ENCODE measurements at places on chromosomes 6 and 20.

DNA sequence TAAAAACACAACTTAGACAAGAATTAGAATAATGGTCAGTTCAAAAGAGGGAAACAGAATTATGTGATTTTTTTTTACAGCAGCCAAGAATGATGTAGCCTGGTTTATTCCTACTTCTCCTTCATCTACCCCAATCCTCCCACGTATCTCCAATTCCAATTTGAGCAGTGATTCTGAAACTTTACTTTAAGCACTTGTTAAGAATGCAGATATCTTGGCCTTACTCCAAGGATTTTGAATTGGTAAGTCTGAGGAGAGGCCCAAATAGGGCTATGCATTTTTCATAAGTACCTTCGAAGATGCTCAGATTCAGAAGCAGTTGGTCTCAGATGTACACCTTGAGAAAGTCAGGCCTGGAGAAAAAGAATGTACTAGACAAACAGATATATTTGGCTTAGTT is 233.4 kb upstream of the FLRT3 start:
- DNase-seq, result no peak

DNA sequence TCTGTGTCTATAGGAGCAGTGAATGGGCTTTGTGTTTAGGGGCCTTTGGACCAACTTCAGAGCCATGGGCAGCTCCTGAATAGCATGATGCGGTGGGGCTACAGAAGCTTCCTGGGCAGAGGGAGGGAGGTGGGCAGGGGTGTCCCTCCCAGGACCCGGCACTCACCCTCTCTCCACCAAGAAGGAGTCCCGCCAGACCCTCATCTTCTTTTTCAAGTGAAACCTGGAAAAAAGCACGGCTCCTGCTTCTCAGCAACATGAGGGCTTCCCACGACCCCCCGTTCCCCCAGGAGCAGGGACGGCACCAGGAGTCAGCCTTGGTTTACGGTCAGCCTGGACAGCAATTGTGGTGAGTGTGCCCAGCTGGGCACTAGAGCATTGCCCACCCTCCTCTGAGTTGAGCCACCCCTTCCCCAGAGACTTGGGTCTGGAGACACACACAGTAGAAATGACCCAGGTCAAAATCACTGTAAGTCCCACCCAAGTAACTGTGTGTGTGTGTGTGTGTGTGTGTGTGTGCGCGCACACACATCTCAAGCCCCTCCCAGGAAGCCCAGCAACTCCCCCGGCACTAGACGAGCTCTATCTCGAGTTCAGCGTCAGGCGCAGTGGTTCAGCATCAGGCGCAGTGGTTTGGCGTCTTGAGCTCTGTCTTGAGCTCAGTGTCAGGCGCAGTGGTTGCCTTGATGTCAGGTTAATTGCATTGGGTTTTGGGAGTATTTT is 108.2 kb downstream of the SULF2 start:
- no peak for DNase-seq

DNA sequence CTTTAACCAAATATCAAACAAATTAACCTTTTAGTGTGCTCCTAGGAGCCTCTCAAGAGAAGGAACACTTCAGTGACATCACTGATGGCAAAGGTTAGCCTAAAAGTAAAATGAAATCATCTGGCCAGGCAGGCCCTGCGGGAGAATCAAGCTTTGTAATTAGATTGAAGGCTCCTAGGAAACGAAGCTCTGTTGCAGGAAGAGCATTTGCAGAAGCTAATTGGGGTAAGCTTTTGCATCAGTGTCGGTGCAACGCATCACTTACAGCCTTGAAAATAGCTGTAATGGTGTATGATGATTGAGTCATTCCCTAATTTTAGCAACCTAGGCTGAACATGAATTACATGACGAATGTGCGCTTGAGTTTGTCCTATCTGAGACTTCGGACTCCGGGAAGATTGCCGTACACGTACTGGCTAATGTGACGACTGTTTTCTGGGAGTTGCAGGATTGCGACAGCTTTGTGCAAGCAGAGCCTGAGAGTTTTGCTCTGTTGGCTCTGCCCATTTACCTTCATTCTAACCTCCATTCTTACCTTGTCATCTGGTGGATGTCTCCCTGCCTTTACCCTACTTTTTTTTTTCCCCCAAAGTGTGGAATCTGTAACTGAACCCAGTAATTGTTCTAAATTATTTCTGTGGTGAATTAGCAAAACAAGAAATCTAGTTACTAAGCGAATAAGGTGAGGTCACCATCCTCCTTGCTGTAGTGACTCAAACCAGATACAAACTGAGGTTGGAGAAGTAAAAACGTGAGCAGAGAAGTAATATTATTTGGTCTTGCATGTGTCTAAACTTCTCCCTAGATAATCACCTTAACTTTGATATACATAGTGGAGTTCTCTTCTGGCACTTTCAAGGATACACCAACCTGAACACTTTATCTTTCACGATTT is 675.9 kb upstream of the CITED2 start:
- DNase-seq, result no peak

DNA sequence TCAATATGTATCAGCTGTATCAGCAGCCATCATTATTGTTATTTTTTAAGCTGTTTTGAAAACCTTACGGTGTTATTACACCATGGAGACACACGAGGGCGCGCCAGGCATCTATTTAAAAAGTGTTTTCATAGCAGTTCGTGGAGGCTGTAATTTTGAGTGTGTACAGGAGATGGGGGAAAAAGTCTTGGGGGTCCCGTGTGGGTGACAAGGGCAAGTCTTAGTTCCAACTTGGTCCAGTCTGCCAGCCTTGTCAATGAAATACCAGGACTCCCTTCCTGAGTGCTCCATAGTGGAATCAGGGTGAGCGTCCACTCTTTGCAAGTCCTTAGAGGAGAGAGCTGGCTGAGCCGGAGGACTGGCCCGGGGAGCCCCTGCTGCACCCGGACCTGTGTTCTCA is 43.3 kb downstream of the SLC2A10 start:
- DNase-seq, result no peak

DNA sequence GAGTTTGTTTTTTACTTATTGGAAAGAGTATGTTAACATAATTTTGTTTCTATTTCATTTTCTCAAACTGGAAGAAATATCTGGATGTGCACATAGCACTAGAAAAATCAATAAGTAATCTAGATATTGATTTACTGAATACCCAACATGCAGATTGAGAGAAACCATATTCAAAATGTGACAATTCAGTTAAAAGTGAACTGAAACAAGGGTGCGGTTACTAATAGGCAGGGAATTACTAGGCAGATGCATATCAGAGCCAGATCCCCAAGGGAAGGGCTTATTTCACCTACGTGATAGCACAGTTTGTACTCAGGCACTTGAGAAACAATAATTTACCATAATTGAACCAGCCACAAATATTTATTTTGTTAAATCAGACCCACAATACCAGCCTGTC is 493.1 kb upstream of the FLRT3 start:
- DNase-seq, result no peak

- no peak for DNase-seq
Measured at GRCh38 chr6:42201382-42201781, 6.6 kb upstream of the GUCA1B start.

GRCh38 chr6:10194816-10195672 is 219.8 kb downstream of the TFAP2A start:
- no peak for DNase-seq

GRCh38 chr20:47776639-47777038 is 8.6 kb downstream of the SULF2 start:
- DNase-seq, result no peak

DNA sequence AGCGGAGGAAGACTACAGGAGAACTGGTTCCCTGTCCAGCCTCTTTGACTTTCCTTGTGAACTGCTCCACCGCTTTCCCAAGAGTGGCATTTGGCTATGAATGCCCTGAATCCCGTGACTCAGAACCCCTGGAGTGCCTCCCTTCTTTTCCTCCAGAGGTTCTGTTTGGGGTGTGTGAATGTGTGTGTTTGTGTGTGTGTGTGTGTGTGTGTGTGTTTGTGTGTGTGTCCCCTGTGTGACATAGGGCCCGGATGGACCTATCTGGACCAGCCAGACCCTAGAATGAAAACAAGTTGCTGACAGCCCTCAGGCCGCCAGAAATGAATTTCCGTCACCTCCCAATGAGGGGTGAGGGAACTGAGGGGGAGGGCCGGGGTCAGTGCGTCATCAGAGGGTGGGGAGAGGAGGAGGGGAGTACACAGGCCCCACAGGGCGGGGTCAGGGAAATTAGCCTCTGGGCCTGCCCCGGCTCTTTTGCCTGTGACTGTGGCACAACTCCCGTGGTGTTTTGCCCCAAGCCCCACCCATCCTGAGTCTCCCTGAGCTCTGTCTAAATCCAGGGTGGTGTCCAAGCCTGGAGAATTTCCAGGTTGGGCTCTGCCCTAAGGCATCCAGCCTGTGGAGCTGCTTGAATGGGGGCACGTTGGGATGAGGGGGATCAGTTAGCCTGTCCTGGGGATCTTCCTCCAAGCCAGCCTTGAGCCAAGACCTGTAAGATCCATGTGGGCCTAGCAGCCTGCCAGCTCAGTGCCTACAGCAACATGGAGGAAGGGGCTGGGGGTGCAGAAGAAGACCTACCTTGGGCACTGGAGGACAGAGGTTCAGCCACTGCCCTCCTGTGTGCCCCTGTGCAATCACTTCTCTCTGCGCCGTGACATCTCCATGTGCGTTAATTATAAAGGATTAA is 15.2 kb upstream of the MRPS18A start:
- no peak for DNase-seq

- no peak for DNase-seq
Measured at GRCh38 chr6:133805876-133806275, 83.0 kb upstream of the TCF21 start.

- no peak for DNase-seq
Measured at GRCh38 chr6:151044465-151045441, 179.3 kb downstream of the MTHFD1L start.

DNA sequence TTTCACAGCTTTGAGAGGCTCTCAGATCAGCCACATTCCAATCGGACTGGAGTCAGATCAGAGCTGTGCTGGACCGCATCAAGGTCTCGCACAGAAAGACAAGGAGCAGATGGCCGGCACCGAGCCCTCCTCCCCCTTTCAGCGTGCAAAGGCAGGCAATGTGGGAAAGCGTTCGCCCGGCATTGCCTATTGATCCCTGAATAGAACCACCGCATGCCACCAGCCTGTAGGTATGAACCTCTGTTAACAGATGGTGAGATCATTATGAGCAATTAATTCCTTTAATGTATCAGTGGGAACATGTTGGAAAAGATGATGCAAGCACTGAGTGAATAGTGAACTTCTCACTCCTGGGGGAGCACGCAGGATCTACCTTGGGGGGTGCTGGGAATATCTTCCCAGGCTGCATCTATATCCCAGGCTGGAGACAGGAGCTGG is 117.5 kb upstream of the ID4 start:
- no peak for DNase-seq

Measured in GM19239 (cell line).